Activated T-cell treated with anti-CD3 and anti-CD28 coated beads, Interleukin-2, amount 50 U/mL, for 72 hours (primary cell): ENCODE measurements at places on chromosomes 12 and 14. TPM values are rescaled to one million over a fixed set of nuclear protein-coding genes. Genes with fewer than 3 reads are reported as not detected.

PIP4P1 gene
- 45.8 TPM for total RNA-seq

DNA sequence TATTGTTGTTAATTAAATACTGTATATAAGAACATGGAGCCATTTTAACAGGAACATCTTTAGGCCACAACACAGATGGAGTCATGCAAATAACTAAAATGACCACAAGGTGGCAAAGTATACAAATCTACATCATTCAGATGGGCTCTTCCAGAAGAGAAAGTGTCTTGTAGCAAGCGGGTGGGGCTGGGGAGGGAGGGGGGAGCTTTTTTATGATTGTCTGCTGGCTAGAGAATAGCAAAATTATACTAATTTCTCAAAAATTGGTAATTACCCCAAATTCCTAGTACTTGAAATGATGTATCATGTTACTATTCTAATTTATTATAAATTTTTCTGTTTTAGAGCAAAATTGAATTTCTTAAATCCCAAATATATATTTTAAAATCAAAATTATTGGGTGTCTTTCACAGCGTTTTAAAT is 378.7 kb downstream of the PRKD1 start:
- DNase-seq, result no peak

SDR9C7 gene
- 0.14 TPM for total RNA-seq

DNA sequence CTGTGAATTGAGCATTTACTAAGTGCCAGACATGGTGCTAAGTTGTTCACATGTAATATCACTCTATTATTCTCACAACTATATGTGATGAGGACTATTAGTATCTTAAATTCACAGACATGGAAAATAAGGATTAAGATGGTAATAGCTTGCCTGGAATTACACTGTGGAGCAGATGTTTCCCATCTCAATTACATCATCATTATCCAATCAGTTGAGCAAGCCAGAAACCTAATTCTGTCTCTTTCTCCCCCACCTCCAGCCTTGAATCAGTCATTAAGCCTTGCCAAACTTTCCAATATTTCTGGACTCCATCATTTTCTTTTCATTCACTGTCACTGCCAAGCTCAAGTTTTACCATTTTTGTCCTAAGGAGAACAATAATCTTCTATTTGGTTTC is 287.8 kb upstream of the KITLG start:
- DNase-seq, result no peak

SYT1 gene
- not detected for total RNA-seq

SMIM41 gene
- not detected for total RNA-seq

- no peak for DNase-seq
These were observed 47.5 kb downstream of the C14orf132 start for GRCh38 chr14:96086574-96087077.

DNA sequence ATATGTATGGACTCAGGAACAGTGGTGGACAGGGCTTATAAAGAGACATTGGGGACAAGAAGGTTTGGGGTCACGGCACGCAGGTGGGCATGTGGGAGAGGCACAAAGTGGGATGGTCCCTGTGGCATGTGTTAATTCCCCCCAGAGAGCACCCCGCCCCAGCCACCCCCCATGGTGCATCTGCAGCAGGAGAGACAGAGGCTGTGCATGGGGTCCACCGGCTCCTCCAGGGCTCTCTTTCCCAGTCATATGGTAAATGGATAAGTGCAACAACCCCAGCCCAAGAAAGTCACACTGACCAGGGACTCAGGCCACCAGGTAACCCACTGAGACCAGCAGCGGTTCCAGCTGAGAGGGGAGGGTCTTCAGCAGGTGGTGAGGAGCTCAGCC is 242.1 kb downstream of the BCL11B start:
- no peak for DNase-seq

TBX5 gene
- not detected for total RNA-seq

LBHD2 gene
- total RNA-seq, result not detected
